ENCODE measurements at places on chromosomes 2 and 18. TPM values are rescaled to one million over a fixed set of nuclear protein-coding genes. Genes with fewer than 3 reads are reported as not detected.

GRCh38 chr18:10412933-10413332 is 41.5 kb upstream of the APCDD1 start:
- H3K27me3 ChIP-seq, result no peaks in the 10 kb centered on the region
- H3K27ac ChIP-seq, result no peak overlapping the region
- DNase-seq, result no peak
- H3K4me3 ChIP-seq, result no peak overlapping the region

GRCh38 chr2:59182249-59182648 is 941.1 kb upstream of the FANCL start:
- no peaks in the 10 kb centered on the region for H3K36me3 ChIP-seq
- H3K27me3 ChIP-seq, result no peaks in the 10 kb centered on the region
- peak; percentile 19 for DNase-seq
- H3K4me3 ChIP-seq, result no peak overlapping the region
- no peaks in the 10 kb centered on the region for H3K4me1 ChIP-seq
- H3K27ac ChIP-seq, result no peak overlapping the region

GRCh38 chr2:124884315-124884714 is 859.2 kb downstream of the CNTNAP5 start:
- H3K36me3 ChIP-seq, result no peaks in the 10 kb centered on the region
- H3K4me3 ChIP-seq, result no peak overlapping the region
- H3K27me3 ChIP-seq, result no peaks in the 10 kb centered on the region
- H3K4me1 ChIP-seq, result no peaks in the 10 kb centered on the region
- H3K27ac ChIP-seq, result no peak overlapping the region

DNA sequence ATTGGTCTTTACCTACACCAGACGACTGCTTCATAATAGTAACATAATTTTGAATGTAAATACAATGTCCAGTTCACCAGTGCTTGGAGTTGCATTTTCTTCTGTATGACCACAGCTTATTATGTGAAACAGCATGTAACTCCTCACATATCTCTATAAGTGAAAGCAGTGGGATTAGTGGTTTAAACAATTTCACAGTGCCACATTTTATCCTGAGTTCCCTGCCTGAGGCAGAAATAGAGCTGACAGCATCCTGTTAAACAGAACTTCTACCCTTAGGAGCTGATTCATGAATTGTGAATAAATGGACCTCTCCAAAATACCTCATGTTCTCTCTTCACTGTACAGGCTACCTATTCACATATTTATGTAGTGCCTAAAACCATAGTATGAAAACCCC is 542.3 kb upstream of the VWC2L start:
- H3K36me3 ChIP-seq, result no peaks in the 10 kb centered on the region
- no peaks in the 10 kb centered on the region for H3K4me1 ChIP-seq
- H3K27ac ChIP-seq, result no peak overlapping the region
- no peak overlapping the region for H3K4me3 ChIP-seq

- DNase-seq, result no peak
- H3K4me1 ChIP-seq, result no peaks in the 10 kb centered on the region
- H3K36me3 ChIP-seq, result no peaks in the 10 kb centered on the region
- peaks cover 4% of the 10 kb centered on the region for H3K27me3 ChIP-seq
- no peak overlapping the region for H3K4me3 ChIP-seq
Measured at GRCh38 chr2:61792355-61792890, 61.4 kb downstream of the FAM161A start.

The NLRC4 gene
- 2.6 TPM for total RNA-seq

The NDC80 gene
- 43.7 TPM for total RNA-seq

The ASXL3 gene
- total RNA-seq, result 0.42 TPM

The HDLBP gene
- 111 TPM for total RNA-seq

The POMC gene
- total RNA-seq, result 11.7 TPM

All from thymus (tissue), 14 donors.